ENCODE measurements at places on chromosomes 3 and 15.

DNA sequence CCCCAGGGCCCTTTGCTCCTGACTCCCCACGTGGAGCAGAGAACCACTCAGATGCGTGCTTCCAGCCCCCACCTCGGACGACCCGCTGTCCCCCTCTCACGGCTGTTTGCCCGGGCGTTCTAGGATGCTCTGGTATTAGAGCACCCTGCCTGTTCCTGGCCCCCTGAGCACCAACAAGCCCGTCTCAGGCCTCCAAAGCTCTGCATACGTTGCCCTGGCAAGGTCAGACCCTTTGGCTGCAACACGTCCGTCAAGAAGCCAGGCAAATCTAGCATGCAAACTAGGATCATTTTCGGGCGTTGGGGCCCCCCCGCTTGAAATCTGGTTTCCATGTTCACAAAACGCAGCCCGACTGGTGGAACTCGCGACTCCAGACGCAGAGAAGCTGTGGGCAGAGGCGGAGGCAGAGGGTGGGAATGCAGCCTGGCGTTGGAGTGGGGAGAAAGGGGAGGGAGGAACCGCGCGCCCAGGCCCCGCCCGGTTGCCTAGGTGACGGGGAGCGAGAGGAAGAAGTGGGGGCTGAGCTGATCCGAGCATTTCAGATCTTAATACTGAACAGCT lies 86.2 kb upstream of the PIAS1 start:
- no peak for DNase-seq

- no peak for DNase-seq
These were observed 11.4 kb downstream of the EIF4G1 start for GRCh38 chr3:184325715-184326369.

- DNase-seq = no peak
These were observed 15.3 kb upstream of the TNFSF10 start for GRCh38 chr3:172538368-172539151.

DNA sequence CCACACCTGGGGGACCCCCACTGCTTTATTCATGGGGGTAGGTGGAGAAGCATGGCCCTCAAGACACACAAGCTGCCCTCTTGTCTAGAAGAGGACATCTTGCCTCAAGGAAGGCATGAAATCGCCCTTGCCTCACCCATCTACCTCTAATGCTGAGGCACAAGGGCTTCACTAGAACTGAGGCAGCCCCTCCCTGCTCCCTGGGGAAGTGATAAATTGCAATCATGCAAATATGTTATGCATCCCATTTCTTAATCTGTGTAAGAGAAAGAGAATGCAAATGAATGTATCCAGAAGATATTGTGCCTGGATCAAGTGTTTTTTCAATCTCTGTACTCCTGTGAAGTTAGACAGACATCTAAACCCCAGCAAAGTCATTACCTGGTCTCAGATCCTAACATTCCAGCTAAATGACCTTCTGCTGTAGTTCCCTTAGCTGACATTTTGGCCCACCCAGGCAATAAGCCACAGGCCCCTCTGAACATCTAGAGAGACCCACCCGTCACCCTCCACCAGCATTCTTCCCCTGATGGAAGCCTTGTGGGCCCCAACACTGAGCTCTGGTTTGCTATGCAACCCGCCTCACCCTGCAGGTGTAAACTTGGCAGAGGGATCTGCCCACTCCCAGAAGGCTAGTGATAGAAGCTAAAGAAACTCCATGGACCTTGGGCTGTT lies 53.8 kb downstream of the FAM174B start:
- DNase-seq = no peak

- no peak for DNase-seq
These were observed 11.2 kb downstream of the PPCDC start for GRCh38 chr15:75034615-75035014.

DNA sequence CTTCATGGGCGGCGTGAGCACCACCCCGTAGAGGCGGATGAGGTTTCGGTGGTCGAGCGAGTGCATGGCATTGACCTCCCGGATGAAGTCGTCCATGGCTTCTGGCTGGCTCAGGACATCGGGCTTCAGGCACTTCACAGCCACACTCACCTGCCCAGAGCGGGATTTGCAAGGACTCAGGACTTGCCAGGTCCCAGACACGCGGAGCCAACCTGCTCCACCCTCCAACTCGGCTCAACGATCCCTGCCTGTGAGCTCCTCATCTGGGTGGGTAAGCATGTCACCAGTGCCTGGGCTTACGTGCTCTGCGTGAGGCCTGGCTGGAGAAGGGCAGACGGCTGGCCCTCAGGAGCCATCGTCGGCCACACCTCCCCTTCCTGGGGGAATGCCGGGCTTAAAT lies 25.2 kb downstream of the TNK2 start:
- no peak for DNase-seq

- DNase-seq = no peak
These were observed 68.8 kb upstream of the IQSEC1 start for GRCh38 chr3:13141991-13142412.

DNA sequence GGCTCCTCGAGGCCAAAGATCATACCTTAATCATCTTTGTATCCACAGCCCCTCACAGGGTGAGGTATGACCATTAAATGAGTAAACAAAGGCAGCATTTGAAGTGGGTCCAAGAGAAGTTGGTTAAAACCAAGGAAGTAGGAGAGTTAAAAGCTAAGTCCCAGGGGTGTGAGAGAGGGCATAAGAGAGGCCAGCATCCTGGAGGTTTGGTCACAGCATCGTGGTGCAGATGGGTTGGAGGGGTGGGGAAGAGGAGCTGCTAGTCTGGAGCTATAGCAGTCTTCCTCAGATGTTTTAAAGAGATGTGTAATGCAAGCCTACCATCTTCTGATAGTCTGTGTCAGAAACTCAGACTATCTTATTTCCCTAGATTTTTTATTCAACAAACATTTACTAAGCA lies 155.2 kb downstream of the GHSR start:
- DNase-seq = no peak

DNA sequence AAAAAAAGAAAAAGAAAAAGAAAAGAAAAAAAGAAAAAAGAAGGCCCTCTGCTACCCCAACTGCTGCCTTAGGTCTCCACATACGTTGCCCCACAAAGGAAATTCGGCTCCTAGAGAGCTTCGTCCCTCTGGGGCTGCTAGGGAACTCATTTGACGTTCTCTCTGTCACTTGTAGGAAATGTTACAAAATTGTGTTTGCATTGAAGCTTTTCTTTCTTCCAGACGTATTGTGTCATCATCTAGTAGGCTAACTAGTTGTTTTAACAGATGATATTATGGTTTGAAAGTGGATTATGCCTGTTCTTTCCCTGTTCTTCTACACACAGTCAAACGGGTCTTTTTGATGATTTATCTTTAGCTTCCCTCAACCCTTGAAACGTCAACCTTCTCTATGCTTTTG lies 125.3 kb downstream of the BDH1 start:
- no peak for DNase-seq

- peak; percentile 64 for DNase-seq
These were observed 41.9 kb upstream of the SLC6A1 start for GRCh38 chr3:10950476-10951294.

GRCh38 chr3:176757429-176757828 lies 439.9 kb downstream of the TBL1XR1 start:
- DNase-seq = no peak

DNA sequence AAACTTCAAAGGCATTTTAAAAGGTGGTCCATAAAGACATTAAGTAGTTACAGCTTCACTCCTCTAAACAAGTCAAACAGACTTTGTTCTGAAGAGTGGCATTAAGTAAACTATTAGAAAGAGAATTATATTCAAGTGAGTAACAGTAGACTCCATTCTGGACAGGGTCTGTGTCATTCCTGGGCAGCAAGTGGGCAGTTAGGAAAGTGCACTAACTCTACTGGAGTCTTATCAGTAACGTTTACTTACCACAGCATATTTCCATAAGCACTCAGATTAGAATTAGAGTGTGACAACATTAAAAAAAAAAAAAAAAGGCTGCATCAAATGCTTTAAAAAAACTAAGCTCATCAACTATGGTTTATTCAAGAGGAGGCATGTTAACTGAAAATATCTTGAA lies 10.6 kb downstream of the UBR1 start:
- no peak for DNase-seq

GRCh38 chr15:69673291-69673881 lies 220.8 kb downstream of the RPLP1 start:
- no peak for DNase-seq

DNA sequence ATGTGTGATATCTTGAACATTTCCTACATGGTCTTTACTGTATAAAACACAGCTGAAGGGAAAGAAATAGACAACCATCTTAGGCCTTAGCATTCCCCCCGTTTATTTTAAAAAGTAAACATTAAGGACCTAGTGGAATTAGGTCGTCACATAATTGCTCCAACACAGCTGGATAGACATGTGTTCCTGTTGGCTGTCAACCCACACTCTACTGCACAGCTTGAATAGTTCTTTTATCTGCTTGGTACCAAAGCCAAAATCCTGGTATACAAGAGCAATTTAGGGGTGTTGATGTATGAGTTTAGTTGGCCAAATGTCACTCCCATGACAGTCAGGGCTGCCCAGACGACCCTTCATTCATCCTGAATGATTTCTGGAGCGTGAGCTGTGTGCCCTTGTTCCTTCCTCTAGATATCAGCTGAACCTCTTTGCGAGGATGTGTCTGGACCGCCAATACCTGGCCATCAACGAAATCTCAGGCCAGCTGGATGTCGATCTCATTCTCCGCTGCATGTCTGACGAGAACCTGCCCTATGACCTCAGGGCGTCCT lies 179.7 kb downstream of the ITPR1 start:
- no peak for DNase-seq

DNA sequence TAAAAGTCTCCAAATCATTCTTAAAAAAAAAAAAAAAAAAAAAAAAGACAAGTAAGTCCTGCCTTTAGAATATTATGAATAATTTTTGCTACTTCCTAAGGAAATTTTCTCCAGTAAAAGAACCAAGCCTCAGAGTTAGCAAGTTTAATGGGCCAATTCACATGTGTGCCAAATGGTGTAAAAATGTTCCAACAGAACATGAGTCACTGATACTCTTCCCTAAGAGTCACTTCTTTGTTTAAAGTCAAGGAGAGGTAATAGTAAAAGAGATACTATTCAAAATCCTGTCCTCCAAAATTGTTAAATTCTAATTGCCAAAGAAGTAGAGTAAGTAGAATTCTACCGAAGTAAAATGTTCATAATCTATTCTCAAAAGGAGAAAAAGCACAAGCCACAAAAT lies 17.7 kb upstream of the CPA3 start:
- DNase-seq = no peak

DNA sequence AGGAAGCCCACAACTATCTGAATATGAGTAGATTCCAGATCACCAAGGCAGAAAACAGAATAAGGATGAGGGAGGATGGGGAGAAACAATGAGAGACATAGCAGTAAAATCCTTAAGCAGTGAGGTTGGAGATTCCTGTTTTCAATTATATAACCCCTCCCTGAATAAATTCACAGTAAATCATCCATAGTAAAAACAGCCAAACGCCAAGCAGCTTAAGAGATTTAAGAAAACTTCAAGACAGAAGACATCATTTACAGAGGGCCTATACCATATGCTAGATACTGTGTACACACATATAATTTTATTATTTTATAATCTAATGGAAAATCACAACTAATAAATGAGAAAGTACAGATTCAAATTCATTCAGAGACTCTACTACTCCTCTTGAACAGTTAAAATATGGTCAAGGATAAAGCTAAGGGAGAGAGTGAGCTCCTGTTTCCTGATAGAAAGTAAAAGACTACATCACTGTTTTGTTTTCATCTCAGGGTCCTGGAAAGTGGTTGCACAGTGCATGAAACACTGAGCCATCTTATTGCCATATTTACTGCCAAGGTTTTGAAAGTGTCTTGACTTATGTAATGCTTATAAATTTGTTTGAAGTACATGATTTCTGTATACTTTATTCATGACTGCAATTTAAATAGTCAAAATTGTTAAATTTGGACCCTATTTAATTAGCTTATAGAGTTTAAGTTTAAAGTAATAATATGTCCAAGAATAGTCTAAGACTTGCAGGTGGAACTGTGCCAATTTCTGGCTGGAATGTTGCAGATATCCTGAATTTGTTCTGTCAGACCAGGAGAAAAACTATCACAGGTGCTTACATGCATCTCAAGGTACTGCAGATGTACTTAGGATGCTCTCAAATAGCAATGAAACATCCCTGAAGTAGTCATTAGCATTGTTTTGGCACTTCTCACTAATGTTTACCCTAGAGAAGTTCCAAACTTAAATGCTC lies 141.4 kb downstream of the TBL1XR1 start:
- no peak for DNase-seq

- DNase-seq = no peak
These were observed 266.7 kb downstream of the IL20RB start for GRCh38 chr3:137224464-137224863.
